ENCODE measurements at places on chromosomes 7 and 10.

DNA sequence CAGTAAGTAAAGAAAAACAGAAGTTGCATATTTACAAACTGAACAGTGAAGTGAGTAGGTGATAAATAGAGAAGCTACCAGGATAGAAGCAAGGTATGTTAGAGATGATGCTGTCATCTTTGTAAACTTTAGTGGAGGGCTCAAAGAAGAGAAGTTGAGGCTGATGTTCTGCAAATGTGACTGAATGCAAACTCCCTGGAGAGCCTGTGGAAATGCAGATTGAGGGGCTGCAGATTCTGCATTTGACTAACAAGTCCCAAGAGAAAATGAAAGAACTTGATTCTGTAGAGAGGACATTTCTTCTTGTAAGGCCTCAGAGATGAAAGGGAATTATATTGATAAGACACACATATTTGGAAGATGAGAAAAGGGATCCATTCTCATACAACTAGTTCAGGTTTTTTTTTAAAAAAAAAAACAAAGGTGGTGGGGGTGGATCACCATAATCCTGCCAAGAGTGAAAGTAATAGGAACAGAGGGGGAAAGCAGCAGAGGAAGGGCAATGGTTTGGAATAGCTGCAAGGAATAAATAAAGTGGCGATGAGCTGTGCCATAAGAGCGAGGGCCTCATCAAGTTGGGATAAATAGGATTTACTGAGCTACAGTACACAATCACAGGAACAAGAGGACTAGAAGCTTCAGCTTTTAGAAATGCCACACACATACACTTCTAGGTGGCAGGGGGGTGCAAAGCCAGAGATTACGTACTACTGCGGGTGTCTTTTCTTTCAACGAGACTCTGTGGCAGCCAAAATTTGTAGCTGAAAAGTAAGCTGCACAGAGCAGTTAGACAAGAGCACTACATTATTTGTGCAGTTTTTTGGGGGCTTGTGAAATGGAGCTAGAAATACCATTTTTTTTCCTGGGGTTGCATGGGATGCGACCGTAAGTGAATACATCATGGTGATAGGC is 778.5 kb downstream of the NRG3 start:
- no peak for DNase-seq

GRCh38 chr10:10850214-10850613 is 167.5 kb upstream of the CELF2 start:
- no peak for DNase-seq

DNA sequence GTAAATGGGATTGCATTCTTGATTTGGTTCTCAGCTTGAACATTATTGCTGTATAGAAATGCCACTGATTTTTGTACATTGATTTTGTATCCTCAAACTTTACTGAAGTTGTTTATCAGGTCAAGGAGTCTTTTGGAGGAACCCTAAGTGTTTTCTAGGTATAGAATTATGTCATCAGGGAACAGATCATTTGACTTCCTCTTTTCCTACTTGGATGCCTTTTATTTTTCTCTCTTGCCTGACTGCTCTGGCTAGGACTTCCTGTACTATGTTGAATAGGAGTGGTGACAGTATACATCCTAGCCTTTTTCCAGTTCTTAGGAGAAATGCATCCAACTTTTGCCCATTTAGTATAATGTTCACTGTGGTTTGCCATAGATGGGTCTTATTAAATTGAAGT is 48.8 kb downstream of the ANXA8 start:
- DNase-seq: no peak

GRCh38 chr7:135755351-135755753 is 6.7 kb upstream of the FAM180A start:
- DNase-seq: no peak

GRCh38 chr7:129108581-129108980 is 35.9 kb upstream of the TSPAN33 start:
- no peak for DNase-seq

DNA sequence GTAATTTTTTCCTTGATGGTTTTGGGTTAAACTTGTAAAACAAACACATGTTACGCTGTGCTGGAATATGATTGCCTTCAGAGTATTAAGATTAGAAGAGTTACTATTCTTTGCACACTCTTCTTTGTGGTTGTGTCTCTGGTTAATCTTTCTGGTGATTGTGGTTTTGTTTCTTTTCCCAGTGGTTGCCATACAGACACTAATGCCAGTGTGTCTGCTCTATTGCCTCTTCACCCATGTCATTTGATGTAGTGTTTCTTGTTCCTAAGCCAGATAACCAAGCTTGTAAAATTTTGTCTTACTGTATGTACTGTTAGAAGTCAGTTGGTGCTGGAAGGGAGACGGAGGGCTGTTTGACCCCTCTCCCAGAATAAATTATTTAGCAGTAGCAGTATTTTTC is 124.8 kb downstream of the PHTF2 start:
- no peak for DNase-seq

DNA sequence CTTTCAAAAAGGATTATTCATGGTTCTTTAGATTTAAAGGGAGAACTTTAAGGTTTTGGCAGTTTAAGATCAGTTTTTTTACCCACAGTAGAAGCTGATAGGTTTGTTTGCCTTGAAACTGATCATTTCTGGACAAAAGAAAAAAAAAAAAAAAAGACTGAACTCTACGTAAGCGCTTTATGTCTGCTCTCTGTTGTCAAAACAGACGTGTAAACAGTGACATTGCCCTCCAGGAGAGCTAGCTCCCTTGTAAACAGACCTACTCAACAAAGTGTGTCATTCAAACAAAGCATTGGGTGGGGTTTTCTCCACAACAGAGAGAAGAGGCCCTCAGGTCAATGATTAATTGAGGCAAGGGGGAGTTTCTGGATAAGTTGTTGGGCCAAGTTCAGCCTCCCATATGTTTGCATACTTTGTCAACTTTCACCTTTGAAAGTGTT is 568.1 kb upstream of the LRRN3 start:
- DNase-seq: peak; percentile 37

DNA sequence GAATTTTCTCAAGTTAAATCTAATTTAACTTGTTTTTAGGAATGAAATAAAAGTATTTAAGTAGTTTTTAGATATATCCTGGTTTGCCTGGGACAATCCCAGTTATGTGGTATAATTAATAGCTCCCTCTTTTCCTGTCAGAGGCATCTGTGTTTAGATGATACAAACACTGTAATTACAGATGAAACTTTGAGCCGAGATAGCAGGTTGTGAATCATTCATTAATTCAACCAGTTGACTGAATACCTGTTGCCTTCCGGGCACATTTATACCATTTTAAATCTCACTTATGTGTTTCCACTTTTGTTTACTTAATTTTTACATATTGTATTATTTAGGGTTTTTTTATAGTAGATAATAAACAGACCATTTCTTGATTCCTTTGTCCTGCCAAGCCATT is 82.1 kb upstream of the GATA3 start:
- DNase-seq: no peak

DNA sequence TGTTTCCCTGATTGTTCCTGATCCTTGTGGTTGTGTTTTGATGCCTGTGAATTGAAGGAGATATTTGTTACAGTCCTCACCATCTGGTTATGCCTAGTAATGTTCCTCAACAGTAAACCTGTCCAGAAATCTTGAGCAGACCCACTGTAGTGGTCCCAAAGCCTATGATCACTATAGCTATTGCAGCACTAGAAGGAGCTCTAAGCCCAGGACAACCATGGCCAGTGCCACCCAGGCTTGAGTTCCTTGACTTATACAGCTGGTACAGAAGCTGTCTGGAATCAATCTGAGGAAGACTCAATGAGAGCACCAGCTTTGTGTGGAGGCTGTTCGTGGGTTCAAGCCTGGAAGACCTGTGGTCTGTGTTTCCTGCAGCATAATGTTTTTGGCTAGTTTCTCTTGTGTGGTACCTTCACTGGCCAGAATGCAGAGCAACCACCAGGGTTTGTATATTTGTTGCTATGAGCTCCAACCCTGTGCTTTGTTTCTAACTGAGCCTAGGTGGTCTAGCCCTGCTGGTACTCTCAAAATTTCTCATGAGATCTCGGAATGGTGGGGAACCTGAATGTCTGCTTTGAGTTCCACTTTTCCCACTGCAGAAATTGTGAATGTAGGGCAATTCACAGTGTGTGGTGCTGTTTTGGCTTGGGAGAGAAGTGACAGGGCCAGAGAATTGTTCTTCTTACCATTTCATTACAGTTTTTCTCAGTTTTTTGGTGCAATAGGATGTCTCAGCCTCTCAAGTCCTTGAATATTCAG is 355.2 kb downstream of the SUGCT start:
- no peak for DNase-seq

GRCh38 chr10:54434782-54435181 is 366.2 kb downstream of the PCDH15 start:
- DNase-seq: no peak

DNA sequence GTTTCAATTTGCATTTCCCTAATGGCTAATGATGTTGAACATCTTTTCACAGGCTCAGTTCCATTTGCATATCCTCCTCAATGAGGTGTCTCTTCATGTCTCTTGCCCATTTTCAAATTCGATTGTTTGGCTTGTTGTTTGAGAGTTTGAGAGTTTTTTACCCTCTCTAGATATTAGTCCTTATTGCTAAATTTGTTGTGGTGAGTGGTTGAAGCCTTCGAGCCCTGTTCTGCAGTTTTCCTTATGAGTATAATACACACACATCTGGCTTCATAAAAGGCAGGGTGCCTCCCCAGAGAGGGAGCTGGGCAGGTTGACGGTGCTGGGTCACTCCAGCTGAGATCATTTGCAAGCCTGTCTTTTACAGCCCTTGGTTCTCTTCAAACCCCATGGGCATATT is 65.1 kb downstream of the RGS10 start:
- DNase-seq: no peak

GRCh38 chr7:80105701-80106408 is 28.8 kb upstream of the GNAI1 start:
- no peak for DNase-seq

GRCh38 chr10:61063034-61063433 is 119.0 kb upstream of the RHOBTB1 start:
- DNase-seq: no peak

GRCh38 chr7:32890793-32891042 is 842 bp downstream of the KBTBD2 start:
- no peak for DNase-seq

- no peak for DNase-seq
These were observed 446.7 kb downstream of the AUTS2 start for GRCh38 chr7:70044981-70045380.

GRCh38 chr10:26314265-26315013 is 97.9 kb downstream of the GAD2 start:
- DNase-seq: no peak

GRCh38 chr7:73382934-73383503 is 50.6 kb upstream of the FZD9 start:
- DNase-seq: no peak

- DNase-seq: no peak
These were observed 116.8 kb upstream of the MYO3A start for GRCh38 chr10:25817200-25817599.

GRCh38 chr7:158374146-158374545 is 213.5 kb downstream of the PTPRN2 start:
- no peak for DNase-seq

DNA sequence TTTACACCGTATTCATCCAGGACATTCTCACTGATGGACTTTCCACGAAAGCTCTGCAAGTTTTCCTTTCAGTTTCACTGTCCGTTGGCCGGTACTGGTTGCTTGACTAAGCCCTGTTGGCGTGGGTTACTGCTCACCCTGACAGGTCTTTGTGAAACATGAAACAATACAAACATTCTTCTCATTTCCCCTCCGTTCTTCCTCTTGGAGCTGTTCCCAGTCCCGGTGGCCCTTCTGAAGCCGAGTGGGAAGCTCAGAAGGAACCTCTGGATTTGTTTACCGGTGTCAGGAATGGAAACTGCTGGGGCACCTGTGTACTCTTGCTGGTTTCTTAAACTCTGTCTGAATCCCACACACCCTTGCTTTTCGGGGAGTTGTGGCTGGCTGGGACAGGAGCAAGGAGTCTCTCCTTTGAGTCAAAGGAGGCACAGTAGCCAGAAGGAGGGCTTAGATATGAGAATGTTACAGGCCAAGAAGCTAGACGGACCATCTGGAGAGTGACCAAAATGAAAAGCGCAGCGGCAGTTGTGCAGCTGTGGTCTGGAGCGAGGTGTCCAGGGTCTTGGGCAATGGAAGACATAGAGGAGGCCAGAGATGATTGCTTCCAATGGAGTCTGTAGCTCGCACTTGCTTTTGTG is 45.7 kb downstream of the LYZL2 start:
- DNase-seq: peak; percentile 50

DNA sequence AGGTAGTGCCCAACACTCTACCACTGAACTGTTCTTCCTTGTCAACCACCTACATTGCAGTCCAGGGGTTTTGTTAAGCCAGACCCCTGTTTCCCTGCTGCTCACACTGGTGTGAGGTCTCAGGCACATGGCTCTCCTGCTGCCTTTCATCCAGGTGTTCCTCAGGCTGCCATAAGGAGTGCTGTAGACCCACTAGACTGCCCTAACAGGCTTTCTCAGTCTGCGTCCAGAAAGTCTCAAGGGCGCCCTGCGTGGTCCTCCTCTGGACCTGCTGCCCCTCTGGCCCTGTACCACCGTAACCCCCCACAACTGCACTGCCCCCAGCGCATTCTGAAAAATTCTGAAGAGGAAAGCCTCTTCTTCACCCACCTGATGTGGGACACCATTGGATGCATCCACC is 225.7 kb upstream of the ANKRD30A start:
- no peak for DNase-seq

DNA sequence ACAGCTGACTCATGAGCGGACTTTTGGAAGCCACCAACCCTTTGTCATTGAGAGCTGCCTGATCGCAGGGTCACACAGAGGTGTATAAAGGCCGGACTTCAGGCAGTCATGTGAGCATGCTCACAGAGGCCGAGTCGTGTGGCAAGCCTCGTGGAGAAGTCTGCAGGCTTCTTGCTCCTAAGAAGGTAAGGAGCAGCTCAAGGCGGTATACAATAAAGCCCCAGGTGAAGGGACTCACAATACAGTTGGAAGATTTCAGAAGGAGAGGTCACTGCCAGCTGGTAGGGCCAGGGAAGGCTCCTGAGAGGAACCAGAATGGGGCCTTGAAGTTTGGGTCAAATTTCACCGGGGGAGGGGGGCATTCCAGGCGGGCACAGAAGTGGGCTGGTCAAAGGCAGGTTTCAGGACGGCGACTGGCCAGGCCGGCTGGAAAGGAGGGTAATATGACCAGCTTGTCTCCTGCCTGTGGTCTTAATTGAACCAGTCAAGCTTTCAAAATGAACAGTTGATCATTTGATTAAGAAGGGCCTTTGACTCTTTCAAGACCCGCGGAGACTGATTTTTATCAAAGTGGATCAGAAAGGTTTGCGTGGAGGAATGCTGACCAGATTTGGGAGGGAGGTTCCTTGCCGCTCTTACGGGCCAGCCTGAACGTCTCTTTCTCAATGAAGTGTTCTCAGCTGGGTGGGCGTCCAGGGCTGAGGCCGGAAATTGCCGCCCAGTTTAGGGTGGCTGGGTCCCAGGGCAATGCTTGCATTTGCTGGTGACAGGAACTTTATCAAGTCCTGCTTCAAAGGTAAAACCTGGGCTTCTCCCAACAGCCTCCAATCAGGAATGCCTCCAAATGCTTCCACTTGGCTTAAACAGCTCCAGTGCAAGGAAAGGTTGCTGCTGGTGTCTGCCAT is 178.6 kb downstream of the EMX2 start:
- DNase-seq: no peak

- no peak for DNase-seq
These were observed 245.9 kb downstream of the FGFR2 start for GRCh38 chr10:121352231-121352855.

- DNase-seq: peak; percentile 32
These were observed 107.4 kb downstream of the DNAJB6 start for GRCh38 chr7:157444011-157444842.

GRCh38 chr7:135995748-135996147 is 18.6 kb upstream of the MTPN start:
- no peak for DNase-seq

- DNase-seq: no peak
These were observed 254.2 kb upstream of the POM121L12 start for GRCh38 chr7:52781250-52781649.

GRCh38 chr7:89772276-89772675 is 382.0 kb upstream of the STEAP1 start:
- DNase-seq: no peak

Data from SJSA1 (cell line).